ENCODE measurements at places on chromosomes 4 and X.

DNA sequence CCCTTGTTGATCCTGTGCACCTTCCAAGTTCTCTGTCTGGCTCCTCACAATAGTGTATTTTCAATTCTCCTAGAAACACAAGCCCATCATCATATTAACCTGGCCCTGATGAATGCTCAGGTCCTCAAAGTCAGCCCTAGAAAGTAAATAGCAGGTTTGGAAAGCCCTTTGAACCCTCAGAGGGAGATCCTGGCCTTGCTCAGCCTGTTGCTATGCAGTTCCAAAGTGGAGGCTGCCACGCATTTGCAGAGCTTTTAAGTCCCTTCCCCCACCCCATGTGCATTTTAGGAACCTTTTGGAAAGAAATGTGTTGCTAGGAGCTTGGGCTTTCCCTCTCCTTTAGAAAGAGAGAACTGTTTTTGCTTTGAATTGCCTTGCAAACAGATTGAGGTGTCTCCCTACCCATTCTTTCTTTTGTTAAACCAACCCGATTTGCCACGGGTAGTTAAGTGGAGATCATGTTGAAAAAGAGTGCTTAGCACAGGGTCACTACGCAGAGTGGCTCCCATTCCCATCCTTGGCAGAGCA, 12.2 kb downstream of the MAMLD1 start:
- DNase-seq, result no peak

DNA sequence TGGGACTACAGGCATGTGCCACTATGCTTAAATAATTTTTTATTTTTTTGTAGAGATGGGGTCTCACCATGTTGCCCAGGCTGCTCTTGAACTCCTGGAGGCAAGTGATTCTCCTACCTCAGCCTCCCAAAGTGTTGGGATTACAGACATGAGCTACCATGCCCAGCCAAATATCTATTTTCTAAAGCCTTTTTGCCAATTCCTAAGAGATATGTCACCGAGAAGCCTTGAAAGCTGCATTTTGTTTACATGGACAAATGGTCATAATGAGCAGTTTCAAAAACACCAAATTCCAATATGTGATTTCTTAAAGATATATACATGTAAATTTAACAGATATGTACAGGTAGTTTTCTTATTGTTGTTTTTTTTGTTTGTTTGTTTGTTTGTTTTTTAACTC, 33.0 kb upstream of the PGRMC2 start:
- DNase-seq, result no peak

GRCh38 chr4:11529625-11530201, 101.0 kb upstream of the HS3ST1 start:
- DNase-seq, result peak; percentile 47

DNA sequence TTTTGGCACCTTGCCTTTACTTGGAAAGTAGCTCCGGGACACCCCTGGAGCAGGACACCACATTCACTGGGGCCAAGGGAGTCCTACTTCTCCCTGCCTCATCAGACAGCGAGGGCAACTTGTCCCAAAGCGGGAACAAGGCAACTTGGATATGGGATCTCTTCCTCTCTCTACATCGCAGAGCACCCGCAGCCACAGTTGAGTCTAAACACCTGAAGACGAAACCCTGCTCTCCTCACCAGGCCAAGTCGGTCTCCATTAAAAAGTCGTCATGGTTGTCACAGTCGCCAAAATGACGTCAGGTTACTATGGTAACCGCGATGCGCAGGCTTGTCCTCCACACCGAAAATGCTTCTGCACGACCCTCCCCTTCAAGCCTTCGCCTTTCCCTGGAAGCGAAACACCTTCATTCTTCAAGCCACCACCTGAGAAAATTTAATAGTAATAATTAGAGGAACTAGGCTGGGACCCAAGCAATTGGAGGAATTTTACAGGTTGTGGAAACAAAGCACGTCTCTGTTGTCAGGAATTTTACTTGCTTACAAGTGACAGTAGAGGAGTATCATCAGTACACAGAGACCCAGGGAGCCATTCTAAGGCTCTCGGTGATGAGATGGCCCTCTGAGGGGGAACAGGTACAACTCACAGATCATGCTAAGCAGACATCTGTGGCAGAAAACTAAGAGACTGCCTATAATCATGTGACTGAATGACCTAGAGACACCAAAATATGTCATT, 30.5 kb upstream of the TCEAL4 start:
- DNase-seq, result no peak

- peak; percentile 66 for DNase-seq
Measured at GRCh38 chr4:169079942-169080827, 70.1 kb upstream of the CBR4 start.

- DNase-seq, result no peak
Measured at GRCh38 chr4:179285696-179286095, 1843.5 kb upstream of the AGA start.
